Cerebellar nuclear complex (tissue), 1 donor: ENCODE measurements at places on chromosomes 4 and X.

DNA sequence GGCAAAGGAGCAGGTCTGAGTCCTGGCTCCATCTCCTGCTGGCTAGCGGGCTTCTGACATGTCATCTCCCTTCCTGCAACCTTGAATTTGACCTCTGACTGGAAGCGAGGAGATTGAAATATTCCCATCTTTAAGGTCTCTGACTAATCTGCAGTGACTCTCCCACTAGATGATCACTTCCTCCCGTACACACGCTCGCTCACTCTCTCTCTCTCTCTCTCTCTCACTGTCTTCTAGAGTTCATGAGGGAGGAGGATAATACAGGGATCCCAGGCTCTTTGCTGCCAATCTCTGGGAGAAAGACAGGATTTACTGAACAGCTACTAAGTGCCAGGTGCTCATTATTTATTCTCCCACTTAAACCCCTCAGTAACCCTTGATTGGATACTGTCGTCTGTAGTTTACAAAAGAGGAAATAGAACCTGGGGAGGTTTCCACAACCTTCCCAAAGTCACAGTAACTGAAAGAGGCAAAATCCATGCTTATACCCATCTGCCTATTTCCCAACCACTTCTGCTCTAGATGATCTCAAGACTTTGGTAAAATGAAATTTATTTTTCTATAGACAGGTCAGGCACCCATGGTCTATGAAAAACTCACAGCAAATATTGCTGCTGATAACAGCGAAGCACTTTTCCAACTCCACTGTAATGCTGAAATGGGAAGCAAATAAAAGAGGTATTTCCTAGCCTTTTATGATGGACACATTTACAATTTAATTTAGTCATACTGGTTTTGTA lies 193.5 kb upstream of the C1QTNF7 start:
- DNase-seq: no peak

- DNase-seq: no peak
Measured at GRCh38 chr4:7256984-7257810, 64.9 kb downstream of the SORCS2 start.

DNA sequence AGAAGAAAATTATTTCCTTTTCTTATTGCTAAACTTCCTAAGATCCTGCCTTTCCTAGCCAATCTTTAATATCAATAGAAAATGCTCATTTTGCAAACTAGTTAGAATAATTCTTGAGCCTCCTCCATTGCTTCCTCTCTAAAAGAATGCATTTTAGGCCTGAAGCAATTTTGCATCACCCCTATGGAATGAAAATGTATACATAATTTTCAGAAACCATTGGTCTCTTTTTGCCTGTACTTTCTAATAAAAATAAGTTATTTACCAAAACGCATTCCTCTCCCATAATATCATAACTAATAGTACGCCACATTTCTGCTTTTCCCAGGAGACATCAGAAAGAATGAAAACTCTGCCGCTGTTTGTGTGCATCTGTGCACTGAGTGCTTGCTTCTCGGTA lies 1.7 kb downstream of the MUC7 start:
- DNase-seq: no peak

DNA sequence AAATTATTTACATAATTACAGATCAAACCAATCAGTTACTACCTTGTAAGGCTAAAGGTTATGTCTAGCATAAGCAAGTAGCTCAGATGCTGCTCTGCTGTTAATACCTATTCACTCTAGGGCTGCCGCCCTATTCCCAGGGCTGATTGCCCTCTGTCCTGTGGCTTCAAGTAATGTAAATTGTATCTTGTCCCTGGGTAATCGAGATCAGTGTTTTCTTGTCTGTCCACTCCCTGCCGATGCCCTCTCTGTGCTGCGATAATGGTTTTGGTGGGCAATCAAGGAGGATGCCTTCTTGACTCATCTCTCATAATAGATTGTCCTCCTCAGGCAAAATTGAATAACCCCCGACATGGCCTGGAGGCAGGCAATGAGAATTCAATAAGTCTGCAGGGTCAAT lies 641.0 kb upstream of the PITX2 start:
- DNase-seq: no peak

GRCh38 chr4:87075876-87076275 lies 141.1 kb downstream of the AFF1 start:
- no peak for DNase-seq

DNA sequence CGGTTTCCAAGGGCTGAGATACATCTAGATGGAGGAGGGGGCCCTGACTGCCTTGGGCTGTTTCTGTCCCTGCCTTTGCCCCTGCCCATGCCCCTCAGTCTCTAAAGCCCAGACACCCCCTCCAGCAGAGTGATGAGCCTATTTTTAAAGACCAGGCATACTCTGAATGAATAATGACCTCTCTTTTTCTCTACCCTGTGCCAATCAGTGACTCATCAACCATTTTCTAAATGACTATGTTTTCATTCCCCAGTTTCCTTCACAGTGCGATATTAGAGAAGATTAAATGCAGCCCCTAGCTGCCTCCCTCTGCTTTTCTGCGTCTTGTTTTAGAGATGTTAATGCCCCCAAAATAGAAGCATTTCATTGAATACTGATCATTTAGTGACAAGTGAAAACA lies 15.5 kb upstream of the NHS start:
- no peak for DNase-seq

DNA sequence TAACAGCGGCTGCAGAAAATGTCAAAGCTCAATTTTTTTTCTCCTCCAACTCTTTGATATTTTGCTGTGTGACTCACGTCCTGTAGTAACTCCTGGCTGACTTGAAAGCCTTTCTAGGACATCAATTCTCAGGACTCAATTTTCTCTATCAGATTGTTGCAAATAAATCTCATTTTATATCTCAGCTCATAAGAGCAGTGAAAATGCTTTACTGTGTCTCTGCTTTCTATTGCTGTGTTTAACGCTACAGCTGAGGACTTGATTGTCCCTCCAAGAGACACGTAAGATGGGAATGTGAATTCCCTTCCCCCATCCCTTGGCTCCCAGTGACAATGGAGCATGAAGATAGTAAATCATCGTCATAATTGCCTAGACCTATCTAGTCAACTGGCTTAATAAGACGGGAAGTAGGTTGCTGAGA lies 20.5 kb upstream of the CBR4 start:
- no peak for DNase-seq

DNA sequence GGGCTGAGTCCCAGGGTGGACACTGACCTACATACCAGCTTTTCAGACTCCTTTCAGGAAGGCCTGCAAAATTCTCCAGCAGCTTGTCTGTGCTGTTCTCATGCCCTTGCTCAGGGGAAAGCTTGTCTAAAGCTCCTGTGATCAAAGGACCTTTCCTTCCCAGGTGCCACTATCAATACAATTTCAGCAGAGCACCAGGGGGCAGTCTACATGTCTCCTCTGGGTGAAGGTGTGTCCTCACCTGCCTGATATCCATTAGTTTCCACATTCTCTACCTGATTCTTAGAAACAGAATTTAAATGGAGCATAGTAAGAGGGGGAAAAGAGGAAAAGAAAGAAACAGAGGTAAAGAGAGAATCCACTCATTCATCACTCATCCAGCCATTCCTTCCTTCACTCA lies 114.2 kb downstream of the PPARGC1A start:
- DNase-seq: no peak

GRCh38 chr4:2250357-2251072 lies 8.6 kb upstream of the HAUS3 start:
- no peak for DNase-seq

GRCh38 chrX:45773572-45773971 lies 572.9 kb upstream of the DIPK2B start:
- no peak for DNase-seq

DNA sequence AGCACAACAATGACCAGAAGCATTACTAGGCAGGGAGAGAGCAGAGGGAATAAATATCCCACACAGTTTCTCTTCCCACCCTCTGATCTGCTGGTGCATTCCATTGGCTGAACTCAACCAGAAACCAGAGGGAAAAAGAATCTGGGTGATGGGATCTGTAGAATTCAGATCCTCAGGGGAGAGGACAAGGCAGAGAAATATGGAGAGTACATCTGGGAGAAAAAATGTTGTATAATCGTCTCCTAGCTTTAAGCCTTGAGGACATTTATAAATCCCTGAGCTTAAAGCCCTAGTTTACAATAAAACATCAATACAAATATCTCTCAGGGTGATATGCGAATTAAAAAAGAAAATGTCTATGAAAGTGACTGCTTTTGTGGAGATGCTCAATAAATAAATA lies 368.1 kb upstream of the MAD2L1 start:
- DNase-seq: no peak

DNA sequence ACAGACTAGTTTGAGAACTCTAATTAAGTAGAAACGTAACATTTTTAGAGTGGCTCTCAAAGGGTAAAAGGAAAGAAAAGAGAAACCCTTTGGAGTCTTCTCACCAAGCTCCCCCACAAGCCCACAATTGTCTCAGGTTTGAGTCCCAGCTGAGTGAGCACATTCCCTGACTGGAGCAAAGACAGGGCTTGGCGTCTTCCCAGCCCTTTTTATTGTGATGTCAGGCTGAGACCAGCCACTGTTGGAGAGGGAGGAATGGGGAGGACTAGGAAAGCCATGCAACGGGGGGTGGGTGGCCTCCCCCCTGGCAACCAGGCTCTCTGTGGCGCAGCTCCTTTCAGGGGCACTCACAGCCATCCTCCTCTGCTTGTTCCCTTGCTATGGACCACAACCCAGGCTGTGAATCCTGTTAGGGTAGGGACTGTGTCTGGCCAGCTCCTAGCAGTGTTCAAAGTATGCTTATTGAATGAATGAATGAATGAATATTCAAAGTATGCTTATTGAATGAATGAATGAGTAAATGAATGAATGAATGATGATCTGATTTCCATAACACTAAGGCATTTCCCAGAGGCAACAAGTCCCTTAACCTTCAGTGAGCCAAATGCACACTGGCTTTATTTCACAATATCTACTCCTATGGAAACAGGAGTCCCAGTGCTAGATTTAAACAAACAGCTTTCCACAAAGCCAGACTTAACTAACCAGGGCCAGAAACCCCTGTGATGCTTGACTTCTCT lies 413.3 kb downstream of the MID1IP1 start:
- DNase-seq: no peak

- no peak for DNase-seq
Measured at GRCh38 chr4:138889216-138889615, 126.4 kb upstream of the NOCT start.

GRCh38 chr4:179624768-179625181 lies 2182.5 kb upstream of the AGA start:
- DNase-seq: no peak

DNA sequence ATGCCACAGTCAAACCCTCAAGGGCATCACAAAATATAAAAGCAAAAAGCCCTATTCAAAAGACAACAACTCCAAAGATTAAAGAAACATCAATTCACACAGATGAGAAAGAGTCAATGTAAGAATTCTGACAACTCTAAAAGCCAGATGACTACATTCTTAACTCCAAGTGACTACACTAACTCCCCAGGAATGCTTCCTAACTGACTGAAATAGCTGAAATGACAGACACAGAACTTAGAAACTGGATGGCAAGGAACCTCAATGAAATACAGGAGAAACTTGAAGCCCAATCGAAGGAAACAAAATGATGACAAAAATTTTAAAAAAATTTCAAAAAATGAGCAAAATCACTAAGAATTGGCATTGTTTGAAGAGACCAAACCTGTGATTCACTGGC lies 1047.6 kb upstream of the PCDH10 start:
- no peak for DNase-seq

DNA sequence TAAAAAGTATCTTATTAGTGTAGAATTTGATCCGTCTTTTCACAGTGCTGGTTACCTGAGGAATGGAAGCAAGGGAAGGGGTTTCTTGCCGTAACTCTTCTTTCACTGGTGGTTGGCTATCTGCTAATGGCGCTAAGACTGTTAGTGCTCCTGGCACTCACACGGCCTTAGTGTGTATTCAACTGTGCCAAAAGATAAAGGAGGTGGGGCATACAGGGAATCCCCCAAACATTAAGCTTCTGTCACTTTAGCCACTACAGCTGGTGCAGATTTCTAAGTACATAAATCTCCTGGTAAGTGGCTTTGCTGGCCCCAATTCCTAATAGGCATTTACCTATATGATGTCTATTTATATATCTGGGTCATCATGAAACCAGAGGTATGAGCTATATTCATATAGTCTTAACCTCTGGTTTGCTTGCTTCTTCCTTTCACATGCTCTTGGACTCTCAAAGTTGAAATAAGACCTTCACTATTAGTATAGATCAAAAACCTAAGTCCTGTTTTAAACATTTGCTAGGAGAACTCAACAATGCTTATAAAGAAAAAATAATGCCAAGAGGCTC lies 95.1 kb downstream of the TSPAN7 start:
- DNase-seq: no peak

DNA sequence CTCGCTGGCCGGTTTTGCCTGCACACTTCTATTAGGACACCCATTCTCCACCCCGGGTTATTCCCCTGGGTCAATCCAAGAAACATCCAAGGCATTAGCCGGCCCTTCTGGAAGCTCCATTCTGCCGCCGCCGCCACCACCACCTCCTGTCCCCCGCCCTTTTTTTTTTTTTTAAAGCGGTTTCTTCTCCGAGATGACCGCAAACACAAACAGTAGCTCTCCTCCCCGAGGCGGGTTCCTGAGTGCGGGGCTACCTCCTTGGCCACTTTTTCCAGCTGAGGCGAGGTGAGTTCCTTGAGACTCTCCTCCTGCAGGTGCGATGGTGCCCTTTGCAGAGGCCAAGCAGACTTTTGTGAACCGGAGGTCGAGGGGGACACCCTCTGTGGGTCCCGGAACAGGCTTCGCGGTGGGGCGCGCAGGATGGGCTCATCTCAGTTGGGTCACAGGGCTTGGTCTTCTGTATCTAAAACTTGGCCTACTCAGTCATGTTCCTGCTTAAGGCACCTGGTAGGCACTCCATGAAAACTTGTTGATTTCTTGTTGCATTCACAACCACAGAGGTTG lies 930 bp downstream of the NWD2 start:
- DNase-seq: no peak

DNA sequence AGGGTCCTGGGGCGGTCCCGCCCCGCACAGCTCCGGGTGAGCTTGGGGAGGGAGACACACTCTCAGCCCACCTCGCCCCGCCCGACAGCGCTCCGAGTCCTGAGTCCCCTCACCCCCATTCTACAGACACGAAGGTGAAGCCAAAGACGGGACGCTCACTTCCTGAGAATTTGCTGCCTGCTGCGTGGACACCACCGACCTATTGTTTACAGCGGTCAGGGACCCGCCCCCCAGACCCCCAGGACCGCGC lies 796 bp upstream of the ZNF141 start:
- DNase-seq: no peak
